ENCODE measurements at places on chromosomes 11 and 22.

DNA sequence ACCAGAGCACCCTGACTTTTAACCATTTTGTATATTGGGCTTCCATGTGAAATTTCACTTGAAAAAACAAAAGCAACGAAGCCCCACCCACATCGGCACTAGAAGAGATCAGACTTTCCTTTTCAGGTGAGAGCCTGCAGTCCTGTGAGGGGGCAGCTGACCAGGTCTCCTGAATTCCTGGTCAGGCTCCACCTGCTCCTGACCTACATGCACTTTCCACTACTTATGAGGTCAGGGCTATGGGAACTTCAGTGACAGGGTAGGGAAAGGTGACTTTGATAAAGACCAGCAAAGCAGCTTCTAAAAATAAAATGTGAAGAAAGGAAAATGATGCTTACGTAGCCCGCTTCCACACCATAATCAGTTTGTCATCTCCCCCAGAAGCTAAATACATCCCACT, 24.7 kb downstream of the HIRA start:
- no peak for DNase-seq

DNA sequence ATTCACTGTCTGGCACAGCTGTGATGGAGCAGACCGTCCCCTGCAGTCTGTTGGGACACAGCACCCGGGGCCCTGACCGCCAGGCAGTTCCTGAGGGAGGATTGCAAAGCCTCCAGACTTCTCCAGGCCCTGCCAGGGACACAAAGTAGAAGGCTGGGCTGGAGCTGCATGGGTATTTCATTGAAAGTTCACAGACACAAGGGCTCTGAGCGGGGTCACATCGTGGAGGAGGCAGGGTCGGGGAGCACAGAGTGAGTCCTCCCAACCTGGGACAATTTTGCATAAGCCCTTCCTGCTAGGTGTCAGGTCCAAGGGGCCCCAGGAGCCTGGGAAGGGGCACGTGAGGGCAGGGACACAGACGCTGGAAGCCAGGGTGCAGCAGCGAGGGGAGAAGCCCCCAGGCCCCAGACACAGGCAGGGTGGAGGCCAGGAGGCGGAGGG, 15.7 kb downstream of the IFITM10 start:
- no peak for DNase-seq

GRCh38 chr11:11533751-11534150, 88.1 kb downstream of the GALNT18 start:
- no peak for DNase-seq

- DNase-seq: no peak
Observed at GRCh38 chr11:69393178-69393832, 88.2 kb upstream of the LINC01488 start.

- no peak for DNase-seq
Observed at GRCh38 chr11:124667601-124668000, 5.9 kb downstream of the SIAE start.

DNA sequence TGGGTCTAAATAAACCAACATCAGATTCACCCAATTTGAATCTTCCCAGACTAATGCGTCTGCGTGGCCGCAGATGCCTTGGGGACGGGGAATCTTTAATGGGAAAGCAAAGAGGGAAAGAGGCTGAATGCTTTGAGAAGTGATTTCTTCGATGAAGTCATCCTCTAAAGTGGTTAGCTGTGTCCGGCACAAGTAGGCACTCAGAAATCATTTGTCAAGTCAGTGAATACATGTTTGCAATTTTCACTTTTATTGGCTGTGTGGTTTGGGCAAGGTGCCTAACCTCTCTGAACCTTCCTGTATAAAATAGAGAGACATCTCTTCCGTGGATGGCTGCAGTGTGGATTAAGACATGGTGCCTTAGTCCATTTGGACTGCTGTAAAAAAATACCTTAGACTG, 19.7 kb upstream of the IFT27 start:
- no peak for DNase-seq

GRCh38 chr11:129945373-129945772, 50.0 kb upstream of the NFRKB start:
- no peak for DNase-seq

DNA sequence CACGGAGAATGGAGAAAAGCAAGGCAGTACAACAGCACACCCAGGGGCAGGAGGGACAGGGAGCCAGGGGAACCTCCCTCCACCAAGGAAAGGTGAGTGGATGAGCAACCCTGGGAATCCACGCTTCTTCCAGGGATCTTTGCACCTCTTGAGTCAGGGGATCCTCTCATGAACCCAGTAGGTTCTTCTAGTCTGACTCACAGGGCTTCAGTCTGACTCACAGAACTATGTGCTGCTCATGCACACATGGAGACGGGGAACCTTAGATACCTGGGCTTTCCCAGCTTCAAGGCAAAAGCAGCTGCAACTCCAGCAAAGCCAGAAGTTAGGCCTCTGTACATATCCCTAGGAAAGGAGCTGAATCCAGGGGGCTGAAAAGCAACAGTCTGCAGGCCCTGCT, 1021.4 kb upstream of the TENM4 start:
- DNase-seq: peak; percentile 0

GRCh38 chr11:20360650-20361049, 2.9 kb upstream of the HTATIP2 start:
- DNase-seq: peak; percentile 22
